ENCODE measurements at places on chromosomes 16 and 17.
A peak's percentile ranks its signal among the peaks of the same experiment; 100 is the strongest.

DNA sequence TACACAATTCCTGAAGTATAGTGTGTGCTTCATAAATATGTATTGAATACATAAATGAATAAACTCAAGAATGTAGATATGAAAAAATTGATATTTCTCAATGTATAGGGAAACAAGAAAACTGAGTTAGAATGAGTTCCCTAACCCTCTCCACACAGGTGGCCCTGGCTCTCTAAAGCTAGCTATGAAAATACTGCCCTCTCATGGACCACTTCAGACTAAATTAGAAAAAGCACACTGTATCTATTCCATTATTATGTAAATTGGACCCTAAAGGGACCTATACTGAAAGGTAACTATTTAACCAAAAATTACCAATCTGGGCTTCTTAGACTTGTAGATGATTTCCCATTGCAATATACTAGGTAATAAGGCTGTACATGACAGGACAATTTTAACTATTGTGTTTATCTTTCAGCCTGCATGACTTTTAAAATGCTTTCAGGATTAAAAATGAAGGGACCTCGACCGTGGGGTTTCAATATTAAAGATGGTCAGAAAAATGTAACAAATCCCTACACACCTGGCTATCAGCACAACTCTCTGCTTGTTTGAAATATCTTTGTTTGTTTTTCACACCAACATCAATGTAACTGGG is 672.5 kb upstream of the KIF2B start:
- no peak for DNase-seq

- no peak for DNase-seq
Observed at GRCh38 chr17:335691-336090, 16.9 kb downstream of the RPH3AL start.

DNA sequence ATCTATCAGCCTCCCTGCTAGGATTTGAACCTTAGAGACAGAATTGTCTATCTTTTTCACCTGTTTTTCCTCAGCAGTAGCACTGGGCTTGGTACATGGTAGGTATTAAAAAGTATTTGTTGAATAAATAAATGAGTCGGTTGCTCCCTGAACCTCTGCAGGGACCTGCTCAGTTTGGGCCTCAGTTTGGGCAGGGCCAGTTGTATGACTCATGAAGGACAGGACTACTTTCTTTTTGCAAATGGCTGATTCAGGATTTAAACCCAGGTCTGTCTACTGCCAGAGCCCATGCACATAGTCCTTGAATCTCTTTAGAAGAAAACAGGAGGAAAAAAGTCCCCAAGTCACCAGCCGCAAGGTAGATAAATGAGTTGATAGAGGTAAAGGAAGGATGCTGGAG is 3.1 kb downstream of the MMP2 start:
- DNase-seq: no peak

- DNase-seq: no peak
Observed at GRCh38 chr17:44892250-44892649, 7.0 kb downstream of the EFTUD2 start.

DNA sequence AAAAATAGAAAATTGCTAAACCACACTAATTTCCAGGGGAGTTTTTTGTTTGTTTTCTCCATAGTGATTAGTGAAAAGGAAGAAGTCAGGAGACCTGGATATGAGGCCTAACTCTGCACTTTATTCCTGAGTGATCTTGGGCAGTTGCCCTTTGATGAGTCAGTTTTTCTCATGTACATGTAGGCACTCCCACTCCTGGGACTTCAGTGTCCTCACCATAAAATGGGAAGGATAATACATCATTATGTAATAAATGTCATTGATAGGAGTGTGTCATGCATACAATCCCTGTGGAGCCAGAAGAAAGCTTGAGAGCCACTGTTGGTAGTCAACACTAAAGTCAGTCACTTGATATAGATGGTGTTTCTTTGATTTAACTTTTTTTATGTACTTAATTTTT is 32.5 kb downstream of the WIPF2 start:
- DNase-seq: no peak

GRCh38 chr16:85094176-85094805 is 18.0 kb downstream of the CIBAR2 start:
- no peak for DNase-seq

- peak; percentile 42 for DNase-seq
Observed at GRCh38 chr16:9597967-9598730, 506.7 kb downstream of the HAPSTR1 start.

- DNase-seq: no peak
Observed at GRCh38 chr16:65546353-65546791, 424.5 kb upstream of the CDH11 start.

DNA sequence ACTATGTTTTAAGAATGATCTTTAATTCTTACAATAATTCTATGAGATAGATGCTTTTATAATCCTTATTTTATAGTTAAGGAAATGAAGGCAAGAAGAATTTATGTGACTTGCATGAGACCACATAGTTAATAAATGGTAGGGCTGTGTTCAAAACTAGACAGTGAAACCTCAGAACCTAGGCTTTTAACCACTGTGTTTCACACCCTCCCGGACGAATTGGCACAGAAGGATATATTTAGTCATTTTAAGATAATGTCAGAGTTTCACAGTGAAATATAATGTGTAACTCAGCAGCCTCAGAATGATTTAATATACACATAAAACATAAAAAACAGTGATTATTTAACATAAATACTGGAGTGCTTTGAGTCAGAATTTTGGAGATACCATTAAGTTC is 57.0 kb downstream of the NSRP1 start:
- no peak for DNase-seq

DNA sequence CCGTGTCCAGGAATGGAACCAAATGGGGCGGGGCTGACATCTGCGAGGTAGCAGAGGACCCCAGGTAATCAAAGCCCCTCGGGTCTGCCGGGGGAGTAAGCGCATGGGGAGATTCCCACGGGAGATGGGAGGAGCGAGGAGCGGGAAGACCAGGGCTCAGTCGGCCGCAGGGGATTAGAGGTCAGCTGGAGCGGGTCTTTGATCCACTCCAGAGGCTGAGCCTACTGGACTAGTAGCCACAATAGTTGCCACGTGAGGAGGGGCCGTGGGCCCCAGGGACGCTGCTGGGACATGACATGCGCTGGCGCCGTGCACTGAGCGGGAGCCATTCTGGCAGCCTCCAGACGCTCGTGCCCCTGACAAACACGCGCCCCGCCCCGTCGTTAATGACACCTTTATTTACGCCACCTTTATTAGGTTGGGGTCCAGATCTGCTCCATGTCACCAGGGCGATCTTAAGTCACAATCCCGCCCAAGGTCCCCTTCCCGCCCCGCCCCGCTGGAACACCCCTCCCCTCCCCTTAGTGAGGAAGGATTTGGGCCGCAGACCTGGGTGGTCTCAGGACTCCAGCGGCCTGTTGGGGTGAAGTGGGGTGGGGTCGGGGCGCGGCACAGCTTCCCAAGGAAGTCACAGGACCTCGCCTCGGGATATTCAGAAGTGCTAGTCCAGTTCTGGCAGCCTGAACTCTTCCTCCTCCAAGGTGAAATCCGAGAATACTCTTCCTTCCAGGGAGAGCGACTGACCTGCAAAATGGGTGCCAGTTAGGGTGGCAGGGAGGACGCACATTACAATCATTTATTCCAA is 15.0 kb downstream of the PPY start:
- no peak for DNase-seq

DNA sequence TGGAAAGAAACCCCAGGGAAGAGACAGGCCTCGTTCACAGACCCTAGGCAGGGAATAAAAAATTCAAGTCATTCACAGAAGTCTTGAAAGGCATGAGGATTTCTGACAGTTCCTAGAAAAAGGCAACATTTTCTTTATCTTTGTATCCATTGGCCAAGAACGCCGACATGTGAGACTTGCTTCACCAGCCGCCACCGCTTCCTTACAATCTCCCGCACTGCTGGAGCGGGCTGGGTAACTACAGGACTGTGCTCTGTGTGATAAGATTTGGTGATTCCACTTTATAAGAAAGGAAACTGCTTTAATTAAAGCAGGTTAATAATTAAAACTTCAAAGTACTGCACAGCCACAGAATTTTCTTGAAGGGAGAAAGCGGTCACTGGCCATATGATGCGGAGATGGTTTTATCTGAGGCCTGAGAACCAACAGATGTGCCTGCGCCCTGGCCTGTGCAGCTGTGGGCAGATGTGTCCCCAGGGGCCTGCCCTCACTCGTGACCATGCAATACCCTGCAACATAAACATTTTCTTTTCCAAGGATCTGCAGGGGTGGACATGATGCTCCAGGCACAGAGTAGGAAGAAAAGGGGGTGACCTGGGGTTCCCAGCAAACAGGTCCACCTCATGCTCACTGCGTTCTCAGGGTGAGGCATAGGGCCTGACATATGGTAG is 13.0 kb upstream of the LGALS3BP start:
- DNase-seq: no peak

DNA sequence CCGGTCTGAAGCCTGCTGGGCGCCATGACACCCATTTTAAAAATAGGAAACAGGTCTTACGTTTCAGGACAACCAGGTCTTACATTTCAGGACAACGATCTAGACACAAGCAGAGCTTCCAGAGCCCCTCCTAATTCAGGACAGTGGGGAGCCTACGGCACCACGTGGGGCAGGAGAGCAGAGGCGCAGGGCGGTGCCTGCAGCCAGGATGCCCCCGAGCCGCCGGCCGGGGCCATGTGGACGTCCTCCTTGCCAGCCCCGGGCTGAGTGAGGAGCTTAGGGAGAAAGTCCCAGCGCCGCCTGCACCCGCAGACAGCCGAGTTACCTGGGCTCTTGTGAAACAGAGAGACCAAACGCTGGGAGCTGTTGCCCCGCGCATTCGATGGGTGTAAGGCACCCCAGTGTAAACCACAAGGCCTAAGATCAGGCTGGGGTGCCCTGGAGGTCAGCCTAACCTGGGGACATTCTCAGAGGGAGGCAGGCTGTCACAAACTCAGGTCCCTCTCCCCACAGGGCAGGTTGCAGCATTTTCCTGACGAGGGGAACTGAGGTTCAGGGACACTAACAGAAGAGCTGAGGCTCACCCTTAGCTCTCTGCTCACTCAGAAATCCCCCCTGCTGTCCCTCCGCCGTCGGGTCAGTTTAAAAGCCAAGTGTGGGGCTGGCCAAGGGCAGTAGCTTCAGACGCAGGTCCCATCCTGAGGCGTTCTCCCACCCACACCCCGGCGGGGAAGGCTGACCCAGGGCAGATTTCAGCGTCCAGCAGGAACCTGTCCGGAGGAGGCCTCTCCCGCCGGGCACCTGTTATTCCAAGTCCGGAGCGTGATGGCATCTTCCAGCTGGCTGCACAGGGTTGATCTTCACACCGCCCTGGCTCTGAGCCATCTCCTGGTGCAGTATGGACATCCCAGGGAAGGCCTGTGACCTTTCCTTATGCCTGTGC is 1.8 kb upstream of the NOTUM start:
- DNase-seq: no peak

- DNase-seq: no peak
Observed at GRCh38 chr16:85271198-85271597, 158.9 kb upstream of the CIBAR2 start.

DNA sequence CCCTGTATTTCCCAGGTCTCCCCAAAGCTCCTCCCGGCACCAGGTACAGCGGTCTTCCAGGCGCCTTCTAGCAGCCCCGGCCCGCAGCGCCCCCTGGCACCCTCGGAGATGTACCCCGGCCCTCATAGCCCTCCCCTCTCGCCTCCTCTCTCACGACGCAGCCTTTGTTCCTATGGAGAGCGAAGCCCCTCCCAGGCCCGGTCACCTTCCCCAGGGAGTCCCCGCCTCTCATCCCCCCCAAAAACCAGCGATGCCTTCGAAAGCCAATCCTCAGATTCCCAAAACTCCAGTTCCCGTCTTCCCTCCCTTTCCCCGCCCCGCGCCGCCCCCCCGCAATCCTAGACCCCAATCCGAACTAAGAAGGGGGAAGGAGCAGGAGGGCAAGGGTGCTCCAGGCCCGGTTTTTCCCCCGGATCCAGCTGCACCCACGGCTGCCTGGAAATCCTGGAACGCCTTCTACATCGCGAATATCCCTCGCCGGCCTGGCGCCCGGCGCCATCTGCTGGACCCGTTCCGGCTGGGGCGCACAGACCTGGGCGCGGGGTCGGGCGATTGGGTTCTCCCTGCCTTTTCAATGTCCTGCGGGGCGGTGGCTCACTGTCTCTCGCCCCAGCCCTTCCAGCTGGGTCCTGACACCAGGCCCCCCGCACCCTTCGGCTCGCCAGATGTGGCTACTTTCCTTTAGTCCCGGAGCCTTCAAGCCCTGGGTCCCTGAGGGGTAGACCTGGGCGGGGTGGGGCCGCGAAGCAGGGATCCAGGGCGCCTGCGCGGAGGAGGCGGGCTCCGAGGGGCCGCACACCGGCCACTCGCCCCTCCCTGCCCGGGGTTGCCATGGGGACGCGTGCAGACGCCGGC is at the start of gene DNAH2:
Gene DNAH2, plus strand, starts transcription at position 844 of the 855 bp plus-strand sequence. CDS start 1,991 bp downstream, outside the sequence.
- peak; percentile 53 for DNase-seq

All from CMK (cell line).